ENCODE measurements at places on chromosomes 16 and 17. TPM values are rescaled to one million over a fixed set of nuclear protein-coding genes. Genes with fewer than 3 reads are reported as not detected.

DNA sequence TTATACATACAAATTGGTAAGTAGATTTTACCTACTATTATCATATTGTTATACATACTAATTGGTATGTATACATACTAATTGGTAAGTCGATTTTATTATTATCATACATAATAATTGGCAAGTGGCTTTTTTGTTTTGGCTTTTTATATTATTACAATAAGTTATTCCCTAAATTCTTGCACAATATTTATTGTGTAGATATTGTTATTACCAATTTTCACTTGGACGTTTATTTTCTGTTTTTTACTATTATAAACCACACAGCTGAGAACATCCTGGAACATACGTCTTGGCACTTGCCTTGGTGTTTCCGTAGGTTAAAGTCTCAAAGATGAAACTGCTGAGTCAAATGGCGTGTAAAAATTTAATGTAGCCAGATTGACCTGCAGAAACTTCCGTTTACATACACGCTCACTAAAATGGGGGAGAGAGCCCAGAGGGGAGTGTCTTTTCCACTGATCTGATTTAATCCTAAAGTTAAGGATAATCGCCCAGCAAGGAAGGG lies 18.9 kb downstream of the GNGT2 start:
- peak overlapping the region; percentile 77 for H3K4me3 ChIP-seq
- no peaks in the 10 kb centered on the region for H3K27me3 ChIP-seq
- peak overlapping the region; percentile 96 for H3K27ac ChIP-seq
- H3K4me1 ChIP-seq, result peaks cover 5% of the 10 kb centered on the region

The ATP2A3 gene
- 198 TPM for total RNA-seq

GRCh38 chr16:58843675-58844074 lies 109.6 kb upstream of the GOT2 start:
- no peaks in the 10 kb centered on the region for H3K4me1 ChIP-seq
- no peak for DNase-seq
- no peak overlapping the region for H3K4me3 ChIP-seq
- H3K27ac ChIP-seq, result no peak overlapping the region
- H3K36me3 ChIP-seq, result no peaks in the 10 kb centered on the region

DNA sequence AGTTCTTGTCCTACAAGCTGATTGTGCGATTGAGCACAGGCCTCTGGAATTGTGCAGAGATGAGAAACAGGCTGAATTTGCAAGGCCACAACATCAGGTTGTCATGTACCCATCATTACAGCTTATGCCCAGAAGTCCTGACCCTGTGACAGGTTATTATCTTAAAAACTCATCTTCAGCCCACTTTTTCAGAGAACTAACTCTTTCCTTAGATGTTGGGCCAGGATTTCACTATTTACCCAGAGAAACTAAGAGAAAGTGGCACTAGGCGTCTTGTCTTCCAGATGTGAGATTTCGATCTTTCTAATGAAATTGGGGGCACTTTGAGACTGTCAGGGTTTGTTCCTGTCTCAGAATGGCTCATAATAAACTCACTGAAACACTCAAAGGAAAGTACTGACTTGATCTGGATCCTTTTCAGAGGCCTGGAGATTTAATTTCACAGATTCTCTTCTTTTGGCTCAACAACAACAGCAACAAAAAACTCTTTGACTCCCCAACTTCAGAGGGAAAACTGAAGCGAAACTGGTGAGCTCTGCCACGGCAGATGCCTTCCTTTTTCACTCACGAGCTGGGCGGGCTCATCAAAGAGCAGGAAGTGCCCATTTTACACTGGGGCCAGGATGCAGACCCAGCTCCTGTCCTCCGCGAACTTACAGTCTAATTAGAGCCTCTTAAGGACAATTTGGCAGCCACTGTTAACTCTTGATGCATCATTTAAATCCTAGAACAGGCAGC lies 17.7 kb upstream of the SLC12A3 start:
- DNase-seq, result peak; percentile 77
- no peak overlapping the region for H3K4me3 ChIP-seq
- no peaks in the 10 kb centered on the region for H3K27me3 ChIP-seq

The DNASE1 gene
- total RNA-seq, result 30.8 TPM

- H3K36me3 ChIP-seq, result no peaks in the 10 kb centered on the region
- H3K27me3 ChIP-seq, result no peaks in the 10 kb centered on the region
- H3K4me1 ChIP-seq, result peaks cover 15% of the 10 kb centered on the region
- peak; percentile 91 for DNase-seq
Observed at GRCh38 chr17:76252040-76252954, 12.0 kb upstream of the RNF157 start.

DNA sequence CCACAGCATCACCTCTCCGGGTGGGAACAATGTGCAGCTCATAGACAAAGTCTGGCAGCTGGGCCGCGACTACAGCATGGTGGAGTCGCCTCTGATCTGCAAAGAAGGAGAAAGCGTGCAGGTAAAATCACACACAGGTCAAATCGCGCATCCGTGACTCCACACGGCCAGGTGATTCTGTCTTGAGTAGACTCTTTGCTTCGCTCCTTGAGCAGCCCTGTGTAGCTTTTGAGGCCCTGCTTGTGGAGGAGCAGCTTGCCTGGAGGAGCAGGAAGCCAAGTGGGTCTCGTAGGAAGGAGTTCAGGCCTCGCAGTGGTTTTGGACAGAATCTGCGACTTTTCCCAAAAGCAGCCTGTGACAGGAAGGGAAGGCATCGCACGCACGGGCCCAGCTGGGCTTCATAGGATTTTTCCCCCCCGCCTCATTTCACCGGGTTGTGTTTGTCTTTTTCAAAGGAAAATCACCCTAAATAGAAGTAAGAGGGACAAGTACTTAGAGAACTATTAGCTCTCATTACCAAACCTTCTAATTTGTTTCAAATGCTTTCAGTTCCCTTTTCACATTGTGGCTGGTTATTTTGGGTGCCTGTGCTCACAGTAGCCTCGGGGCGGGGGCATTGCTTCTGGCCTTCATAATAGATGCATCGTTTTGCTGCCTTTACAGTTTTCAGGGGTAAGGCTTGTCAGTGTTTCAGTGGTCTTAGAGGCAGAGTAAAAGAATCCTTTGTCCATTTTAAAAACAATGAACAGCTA lies 71.5 kb downstream of the SEC14L1 start:
- no peaks in the 10 kb centered on the region for H3K27me3 ChIP-seq
- peaks cover 79% of the 10 kb centered on the region for H3K36me3 ChIP-seq
- no peak for DNase-seq
- no peak overlapping the region for H3K4me3 ChIP-seq
- H3K27ac ChIP-seq, result peak overlapping the region; percentile 35

- no peaks in the 10 kb centered on the region for H3K27me3 ChIP-seq
- H3K27ac ChIP-seq, result no peak overlapping the region
- no peak for DNase-seq
- peaks cover 16% of the 10 kb centered on the region for H3K4me1 ChIP-seq
- no peak overlapping the region for H3K4me3 ChIP-seq
Observed at GRCh38 chr16:68752602-68753001, 15.5 kb downstream of the CDH1 start.

DNA sequence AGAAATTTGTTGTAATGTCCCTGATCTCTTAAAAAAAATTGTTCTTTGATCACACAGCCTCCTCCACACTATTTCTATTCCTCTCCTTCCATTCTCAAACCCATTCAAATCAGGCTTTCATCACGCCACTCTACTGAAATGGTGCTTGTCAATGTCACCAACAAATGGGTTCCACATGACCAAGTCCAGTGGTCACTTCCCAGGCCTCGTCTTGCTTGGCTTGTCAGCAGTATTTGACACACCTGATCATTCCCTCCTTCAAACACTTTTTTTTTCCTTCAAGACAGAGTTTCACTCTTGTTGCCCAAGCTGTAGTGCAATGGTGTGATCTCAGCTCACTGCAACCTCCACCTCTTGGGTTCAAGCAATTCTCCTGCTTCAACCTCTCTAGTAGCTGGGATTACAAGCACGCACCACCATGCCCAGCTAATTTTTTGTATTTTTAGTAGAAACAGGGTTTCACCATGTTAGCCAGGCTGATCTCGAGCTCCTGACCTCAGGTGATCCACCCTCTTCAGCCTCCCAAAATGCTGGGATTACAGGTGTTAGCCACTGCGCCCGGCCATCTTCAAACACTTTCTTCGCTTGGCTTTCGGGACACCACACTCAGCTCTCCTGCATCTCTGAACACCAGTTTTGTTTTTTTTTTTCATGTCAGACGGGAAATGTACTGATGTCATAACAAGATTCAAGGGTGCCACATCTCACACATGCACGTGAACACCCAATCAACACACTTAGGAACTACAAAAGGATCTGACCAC lies 18.3 kb downstream of the NQO1 start:
- peaks cover 50% of the 10 kb centered on the region for H3K36me3 ChIP-seq
- DNase-seq, result no peak
- no peaks in the 10 kb centered on the region for H3K4me1 ChIP-seq

- no peaks in the 10 kb centered on the region for H3K27me3 ChIP-seq
- H3K27ac ChIP-seq, result no peak overlapping the region
Observed at GRCh38 chr16:69906838-69907401, 44.2 kb upstream of the CLEC18A start.

GRCh38 chr16:23216658-23217246 lies 34.2 kb downstream of the SCNN1G start:
- H3K36me3 ChIP-seq, result no peaks in the 10 kb centered on the region
- peaks cover 13% of the 10 kb centered on the region for H3K27me3 ChIP-seq
- H3K27ac ChIP-seq, result no peak overlapping the region
- no peaks in the 10 kb centered on the region for H3K4me1 ChIP-seq

- H3K4me1 ChIP-seq, result no peaks in the 10 kb centered on the region
- no peak for DNase-seq
- no peak overlapping the region for H3K4me3 ChIP-seq
- no peak overlapping the region for H3K27ac ChIP-seq
- H3K36me3 ChIP-seq, result no peaks in the 10 kb centered on the region
Observed at GRCh38 chr17:40903129-40903847, 18.2 kb upstream of the KRT20 start.

- H3K4me1 ChIP-seq, result peaks cover 39% of the 10 kb centered on the region
- no peaks in the 10 kb centered on the region for H3K27me3 ChIP-seq
- H3K36me3 ChIP-seq, result peaks cover 3% of the 10 kb centered on the region
- no peak overlapping the region for H3K4me3 ChIP-seq
- DNase-seq, result peak; percentile 74
- no peak overlapping the region for H3K27ac ChIP-seq
Observed at GRCh38 chr17:80856863-80857755, 134.5 kb upstream of the CHMP6 start.

- H3K4me3 ChIP-seq, result no peak overlapping the region
- no peaks in the 10 kb centered on the region for H3K36me3 ChIP-seq
- peak; percentile 77 for DNase-seq
- H3K27me3 ChIP-seq, result peaks cover 9% of the 10 kb centered on the region
- peaks cover 72% of the 10 kb centered on the region for H3K4me1 ChIP-seq
- H3K27ac ChIP-seq, result peak overlapping the region; percentile 61
Observed at GRCh38 chr16:88969361-88969831, 7.6 kb downstream of the CBFA2T3 start.

GRCh38 chr17:82060614-82061013 lies 5.0 kb downstream of the DUS1L start:
- no peaks in the 10 kb centered on the region for H3K27me3 ChIP-seq
- no peak overlapping the region for H3K4me3 ChIP-seq
- DNase-seq, result peak; percentile 70
- peaks cover 9% of the 10 kb centered on the region for H3K4me1 ChIP-seq
- no peak overlapping the region for H3K27ac ChIP-seq

- DNase-seq, result peak; percentile 68
- no peak overlapping the region for H3K4me3 ChIP-seq
- no peak overlapping the region for H3K27ac ChIP-seq
- no peaks in the 10 kb centered on the region for H3K36me3 ChIP-seq
Observed at GRCh38 chr16:86549893-86550190, 5.2 kb downstream of the MTHFSD start.

DNA sequence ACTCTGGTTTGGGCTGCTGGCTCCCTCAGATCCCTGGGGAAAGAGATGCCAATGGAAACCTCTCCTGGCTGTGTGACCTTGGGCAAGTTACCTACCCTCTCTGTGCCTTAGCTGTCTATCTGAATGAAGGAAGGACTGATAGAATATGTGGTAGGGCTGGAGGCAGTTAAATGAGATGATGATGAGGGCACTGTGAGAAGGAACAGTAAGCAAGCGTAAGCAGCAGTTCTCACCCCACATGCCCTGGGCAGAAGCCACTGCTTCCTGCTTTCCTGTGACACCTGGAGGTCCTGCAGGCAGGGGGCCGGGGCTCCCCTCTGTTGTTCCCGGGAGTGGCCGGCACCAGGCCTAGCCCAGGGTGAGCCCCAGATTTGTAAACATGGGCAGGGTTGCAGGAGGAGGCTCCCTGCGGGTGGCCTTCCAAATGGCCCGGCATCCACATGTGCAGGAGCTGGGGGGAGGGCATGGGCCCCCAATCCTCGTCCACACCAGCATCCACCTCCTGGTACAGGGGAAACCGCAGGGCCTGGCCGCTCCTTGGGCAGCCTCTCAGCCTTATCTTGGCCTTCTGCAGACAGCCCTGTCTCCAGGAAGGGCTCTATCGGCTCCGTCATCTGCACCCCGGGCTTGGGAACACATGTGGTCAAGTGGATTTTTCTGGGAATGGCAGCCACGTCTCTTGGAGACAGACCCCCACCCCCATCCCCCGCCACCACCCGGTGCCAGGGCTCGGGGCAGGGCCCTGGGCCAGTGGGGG lies 235.6 kb upstream of the GSE1 start:
- H3K36me3 ChIP-seq, result no peaks in the 10 kb centered on the region
- no peak for DNase-seq
- no peaks in the 10 kb centered on the region for H3K4me1 ChIP-seq
- H3K27ac ChIP-seq, result no peak overlapping the region
- no peak overlapping the region for H3K4me3 ChIP-seq
- no peaks in the 10 kb centered on the region for H3K27me3 ChIP-seq

DNA sequence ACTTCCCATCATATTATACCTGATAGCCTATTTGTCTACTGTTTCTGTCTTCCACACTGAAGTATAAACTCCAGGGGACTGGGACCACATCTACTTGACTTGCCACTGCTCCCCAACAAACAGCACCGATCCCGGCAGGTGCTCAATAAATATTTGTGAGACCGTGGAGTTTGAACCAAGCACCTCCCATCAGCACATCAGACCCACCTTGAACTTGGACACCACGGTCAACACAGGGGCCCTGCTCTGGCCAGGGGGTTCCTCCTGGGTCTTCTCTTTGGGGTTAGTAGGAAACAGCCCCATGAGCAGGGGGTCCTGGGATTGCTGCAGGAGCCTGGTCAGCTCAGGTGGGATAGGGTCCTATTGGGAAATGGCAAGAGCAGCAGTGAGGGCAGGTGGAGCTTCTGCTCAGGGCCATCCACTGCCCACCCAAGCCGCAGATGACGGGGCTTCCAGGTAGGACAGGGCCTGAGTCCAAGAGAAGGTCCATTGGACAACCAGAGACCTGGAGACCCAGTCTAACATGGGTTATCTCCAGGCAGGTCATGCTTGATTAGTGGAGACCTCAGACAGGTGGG lies 19.9 kb downstream of the ZNHIT3 start:
- H3K4me3 ChIP-seq, result no peak overlapping the region
- no peaks in the 10 kb centered on the region for H3K4me1 ChIP-seq
- H3K27ac ChIP-seq, result no peak overlapping the region
- peaks cover 54% of the 10 kb centered on the region for H3K36me3 ChIP-seq
- H3K27me3 ChIP-seq, result no peaks in the 10 kb centered on the region

The AATK gene
- total RNA-seq, result 36.8 TPM

- H3K27ac ChIP-seq, result no peak overlapping the region
- no peaks in the 10 kb centered on the region for H3K36me3 ChIP-seq
- H3K4me1 ChIP-seq, result no peaks in the 10 kb centered on the region
- no peaks in the 10 kb centered on the region for H3K27me3 ChIP-seq
- no peak for DNase-seq
- H3K4me3 ChIP-seq, result no peak overlapping the region
Observed at GRCh38 chr16:84193480-84193879, 2.5 kb downstream of the ADAD2 start.
